HepG2 (cell line): ENCODE measurements at places on chromosomes 7 and 10. TPM values are rescaled to one million over a fixed set of nuclear protein-coding genes. Genes with fewer than 3 reads are reported as not detected.

NPTX2 gene
- not detected in 2 replicates for total RNA-seq

MBL2 gene
- 9.2 and 9.6 TPM in 2 replicates for total RNA-seq

GLI3 gene
- total RNA-seq, result not detected in 2 replicates

MAT1A gene
- 76.9 and 101 TPM in 2 replicates for total RNA-seq

GRCh38 chr7:99788554-99788953 is 4.6 kb upstream of the CYP3A4 start:
- DNase-seq, result no peak

DNA sequence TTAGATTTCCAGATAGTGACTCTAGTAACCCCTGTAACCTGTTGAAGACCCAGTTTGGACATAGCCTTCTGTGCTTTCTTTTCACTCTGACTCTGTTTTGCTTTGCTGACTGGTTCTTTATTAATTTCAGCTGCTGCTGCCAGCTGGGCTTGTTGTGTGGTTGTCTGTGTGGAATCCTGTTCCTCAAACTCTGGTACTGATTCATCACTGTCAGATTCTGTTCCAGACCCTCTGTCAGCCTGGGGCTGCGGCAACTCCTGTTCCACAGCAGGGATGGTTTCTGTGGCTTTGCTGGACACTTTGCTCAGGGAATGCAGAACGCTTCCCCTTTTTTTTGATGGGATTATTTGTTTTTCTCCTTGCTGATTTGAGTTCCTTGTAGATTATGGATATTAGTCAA is 104.9 kb downstream of the SEC23IP start:
- DNase-seq, result no peak

DNA sequence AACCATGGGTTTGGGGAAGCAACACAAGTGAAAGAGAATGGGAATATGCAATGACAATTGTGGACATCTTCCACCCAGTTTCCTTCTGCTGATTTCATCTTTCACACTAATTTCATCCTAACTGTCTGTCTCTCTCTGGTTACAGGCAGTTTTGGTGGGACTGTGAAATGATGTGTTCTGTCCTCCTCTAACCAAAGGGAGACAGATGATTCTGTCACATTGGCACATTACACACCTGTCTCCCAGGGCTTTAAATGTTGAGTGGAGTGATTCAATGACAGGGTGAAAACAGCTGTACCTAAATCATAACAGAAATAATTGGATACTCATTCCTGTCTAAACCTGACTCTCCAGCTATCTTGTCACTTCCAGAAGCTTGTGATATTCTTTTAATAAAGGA is 60.0 kb downstream of the DGKB start:
- DNase-seq, result no peak

GRCh38 chr7:30348083-30348560 is 63.7 kb downstream of the ZNRF2 start:
- peak; percentile 30 for DNase-seq

DNA sequence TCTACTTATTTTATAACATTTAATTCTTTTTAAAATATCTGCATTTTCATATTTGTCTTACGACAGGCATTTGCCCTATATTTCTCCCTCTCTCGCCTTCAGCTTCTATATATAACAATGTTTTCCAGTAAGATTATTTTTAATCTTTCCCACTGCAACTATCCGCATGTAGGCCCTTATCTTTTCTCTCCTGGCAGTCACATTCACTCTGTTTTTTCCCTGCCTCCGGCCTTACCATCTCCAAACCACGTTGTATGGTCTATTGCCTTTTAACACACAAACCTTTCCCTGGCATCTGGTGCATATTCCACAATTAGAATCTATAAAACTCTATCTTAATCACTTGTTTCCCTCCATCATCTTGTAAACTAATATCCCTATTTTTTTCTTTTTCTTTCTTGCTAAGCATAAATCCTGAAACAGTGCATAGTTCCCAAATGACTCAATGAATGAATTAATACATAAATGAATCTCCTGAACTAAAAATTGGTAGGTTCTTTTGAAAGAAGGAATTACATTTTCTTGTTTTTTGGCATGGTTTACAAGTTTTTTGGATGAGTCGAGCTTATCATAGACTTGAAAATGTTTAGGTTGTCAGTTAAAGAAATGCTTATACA is 173.2 kb downstream of the SEMA3A start:
- no peak for DNase-seq

DNA sequence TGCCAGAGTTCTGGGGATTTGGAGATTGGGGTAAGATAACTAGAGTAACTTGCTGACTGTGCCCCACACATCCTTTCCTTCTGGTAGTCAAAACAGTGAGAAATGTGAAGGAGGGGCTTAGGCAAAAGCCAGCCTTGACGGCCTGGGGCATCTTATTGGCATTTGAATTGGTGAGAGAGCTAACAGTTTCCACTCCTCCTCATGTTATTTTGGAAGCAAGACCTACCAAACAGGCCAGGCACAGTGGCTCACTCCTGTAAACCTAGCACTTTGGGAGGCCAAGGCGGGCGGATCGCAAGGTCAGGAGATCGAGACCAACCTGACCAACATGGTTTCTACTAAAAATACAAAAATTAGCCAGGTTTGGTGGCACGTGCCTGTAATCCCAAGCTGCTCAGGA is 596.6 kb downstream of the GRM8 start:
- no peak for DNase-seq

GRCh38 chr10:129741978-129742741 is 221.9 kb downstream of the EBF3 start:
- no peak for DNase-seq

DNA sequence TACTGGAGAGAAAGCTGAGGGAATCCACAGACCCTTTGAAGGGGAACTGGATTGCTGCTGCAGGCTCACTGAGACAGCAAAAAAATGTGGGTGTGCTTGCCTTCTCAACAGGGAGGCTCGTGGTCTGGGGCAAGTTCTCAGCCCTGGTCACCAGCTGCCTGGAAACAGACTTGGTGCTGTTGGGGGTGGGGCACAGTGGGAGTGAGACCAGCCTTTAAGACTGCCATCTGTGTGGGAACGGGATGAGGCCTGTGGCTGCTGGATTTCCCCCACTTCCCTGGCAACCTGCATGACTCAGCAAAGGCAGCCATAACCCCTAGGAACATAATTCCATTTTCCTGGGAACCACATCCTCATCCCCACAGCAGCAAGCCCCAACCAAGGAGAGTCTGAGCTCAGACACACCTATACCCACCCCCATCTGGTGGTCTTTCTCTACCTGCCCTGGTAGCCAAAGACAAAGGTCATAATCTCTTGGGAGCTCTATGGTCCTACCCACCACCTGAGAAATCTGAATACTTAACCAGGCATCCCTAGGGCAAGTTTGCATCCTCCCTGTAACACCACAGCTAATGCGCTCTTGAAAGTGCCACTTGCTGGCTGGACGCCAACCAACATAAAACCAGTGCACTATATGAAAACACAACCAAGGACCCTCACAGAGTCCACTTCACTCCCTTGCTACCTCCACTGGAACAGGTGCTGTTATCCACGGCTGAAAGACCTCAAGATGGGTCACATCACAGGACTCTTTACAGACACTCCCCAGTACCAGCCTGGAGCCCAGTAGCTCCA is 45.0 kb upstream of the TFEC start:
- no peak for DNase-seq

- DNase-seq, result no peak
Observed at GRCh38 chr7:148481971-148482626, 108.5 kb upstream of the C7orf33 start.
